ENCODE measurements at places on chromosomes 13 and 19.

DNA sequence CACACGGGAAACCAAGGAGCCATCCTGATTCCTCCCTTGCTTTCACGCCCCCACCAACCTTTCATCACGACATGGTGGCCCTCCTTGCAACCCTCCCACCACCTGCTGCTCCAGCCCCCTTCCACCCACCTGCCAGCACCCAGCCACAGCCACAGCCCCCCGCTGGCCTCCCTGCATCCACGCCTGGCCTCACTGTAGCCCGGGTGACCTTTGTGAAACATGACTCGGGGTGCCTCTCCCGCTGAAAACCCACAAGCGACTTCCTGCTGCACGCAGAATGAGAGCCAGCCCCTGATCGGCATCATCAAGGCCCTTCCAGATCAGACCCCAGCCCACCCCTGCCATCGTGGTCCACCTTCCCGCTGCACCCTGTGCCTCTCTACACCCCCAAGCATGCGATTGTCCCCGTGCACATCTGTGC, 14.9 kb downstream of the POP4 start:
- DNase-seq = no peak

DNA sequence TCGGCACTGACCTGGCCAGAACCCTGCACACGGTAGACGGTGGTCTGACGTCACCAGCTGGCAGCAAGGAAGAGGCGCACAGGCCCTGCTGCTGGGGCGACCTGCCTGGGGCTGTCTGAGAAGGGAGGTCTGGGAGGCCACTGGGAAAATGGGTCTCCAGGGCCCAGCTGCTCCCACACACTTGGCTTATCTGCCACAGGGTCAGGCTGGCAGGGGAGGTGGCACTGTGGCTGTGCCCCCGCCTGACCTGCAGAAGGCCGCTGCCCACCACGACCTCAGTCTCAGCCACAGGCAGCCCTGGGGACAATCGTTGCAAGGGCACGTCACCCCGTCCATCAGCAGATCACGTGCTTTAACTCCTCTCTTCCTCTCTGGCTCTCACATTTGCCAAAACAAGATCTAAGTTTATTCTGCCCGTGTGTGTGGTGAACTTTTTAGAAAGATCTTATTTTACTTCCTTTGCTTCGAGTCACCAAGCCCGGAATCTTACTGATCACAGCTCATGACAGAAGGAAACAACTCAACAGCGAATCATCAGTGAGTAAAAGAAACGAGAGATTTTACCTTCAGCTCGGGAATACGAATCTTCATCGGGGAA, 45.2 kb upstream of the RANBP3 start:
- DNase-seq = no peak

- no peak for DNase-seq
Measured at GRCh38 chr19:45137179-45137761, 23.5 kb downstream of the NKPD1 start.

GRCh38 chr19:32969549-32969948, 2.2 kb downstream of the CEP89 start:
- no peak for DNase-seq

- DNase-seq = no peak
Measured at GRCh38 chr19:47186446-47187334, 44.3 kb downstream of the BBC3 start.

GRCh38 chr13:69279213-69279612, 828.4 kb upstream of the ATXN8OS start:
- no peak for DNase-seq

DNA sequence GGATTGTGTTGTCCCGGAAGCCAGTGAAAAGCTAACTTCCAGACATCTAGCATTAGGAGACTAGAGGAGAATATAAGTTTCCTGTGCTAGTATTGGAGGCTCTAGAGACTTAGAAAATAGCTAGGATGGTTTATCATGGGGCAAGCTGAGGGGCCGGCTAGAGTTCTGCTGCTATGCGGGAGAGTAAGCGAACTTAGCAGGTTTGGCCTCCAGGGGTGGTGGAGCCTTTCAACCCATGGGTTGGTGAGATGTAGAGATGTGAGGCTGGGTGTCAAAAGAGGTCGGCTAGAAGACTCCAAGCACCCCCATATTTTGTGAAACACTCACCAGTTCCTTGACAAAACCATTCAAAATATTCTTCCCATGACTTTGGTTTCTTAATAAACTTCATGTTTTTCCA, 4.4 kb downstream of the SULT2A1 start:
- no peak for DNase-seq

DNA sequence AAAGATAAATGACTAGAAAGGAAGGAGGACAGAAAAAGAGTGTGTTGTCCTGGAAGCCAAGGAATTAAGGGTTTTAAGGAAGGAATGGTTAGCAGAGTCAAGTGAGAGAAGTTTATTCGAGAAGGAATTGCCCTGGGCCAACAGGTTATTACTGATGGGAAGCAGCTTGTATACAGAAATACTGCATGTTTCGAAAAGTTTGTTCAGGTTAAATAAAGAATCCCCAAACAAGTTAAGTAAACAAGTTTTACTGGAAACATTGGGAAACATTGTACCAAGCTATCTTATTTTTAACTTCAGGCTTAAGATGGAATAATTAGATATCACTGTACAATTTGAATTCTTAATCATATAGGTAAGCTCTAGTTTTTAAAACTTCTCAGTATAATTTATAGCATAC, 28.2 kb upstream of the FBXL3 start:
- DNase-seq = no peak

DNA sequence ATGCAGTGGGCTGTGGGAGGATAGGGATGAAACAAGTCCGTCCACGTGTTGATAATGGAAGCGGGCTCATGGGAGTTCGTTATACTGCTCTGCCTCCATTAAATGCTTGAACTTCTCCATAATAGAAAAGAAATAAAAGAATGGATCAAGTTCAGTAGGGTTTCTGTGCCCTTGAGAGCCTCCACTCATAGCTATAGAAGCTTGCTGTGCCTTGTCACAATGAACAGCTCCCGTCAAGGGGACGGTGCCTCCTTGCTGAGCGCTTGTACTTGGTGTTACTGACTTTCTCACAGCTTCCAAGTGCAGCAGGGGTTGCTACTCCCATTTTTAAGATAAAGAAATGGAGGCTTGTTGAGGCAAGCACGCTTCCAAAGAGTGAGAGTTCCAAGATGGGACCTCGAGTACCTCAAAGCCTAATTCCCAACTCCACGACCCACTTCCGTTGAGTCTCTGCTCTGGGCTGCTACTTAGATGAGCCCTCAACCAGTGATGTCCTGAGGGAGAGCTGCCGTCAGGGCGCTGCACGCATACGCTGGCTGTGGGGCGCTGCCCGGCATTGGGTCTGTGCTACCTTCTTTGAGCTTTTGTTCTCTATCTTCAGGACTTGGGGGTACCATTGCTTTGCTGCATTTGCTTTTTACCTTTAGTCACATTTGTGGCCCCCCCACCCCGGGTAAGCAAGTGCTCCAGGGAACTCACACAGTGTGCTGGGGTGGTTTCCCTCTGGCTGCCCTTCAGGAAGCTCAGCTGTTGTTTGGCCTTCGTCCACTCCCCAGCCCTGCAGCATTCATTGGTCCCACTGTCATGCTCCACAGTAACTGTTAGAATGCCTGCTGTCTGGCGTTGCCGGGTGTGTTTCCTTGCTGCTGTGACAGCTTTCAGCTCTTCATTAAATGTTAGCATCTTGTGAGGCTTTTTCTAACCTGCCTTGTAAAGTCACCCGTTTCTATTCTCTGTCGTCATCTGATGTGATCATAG, 9.5 kb downstream of the SNRNP70 start:
- no peak for DNase-seq

- no peak for DNase-seq
Measured at GRCh38 chr19:48630296-48631063, 6.7 kb downstream of the DBP start.

GRCh38 chr19:51702103-51702824, 9.1 kb downstream of the SPACA6 start:
- no peak for DNase-seq

GRCh38 chr19:6228551-6229215, 51.1 kb downstream of the MLLT1 start:
- no peak for DNase-seq

GRCh38 chr19:54254195-54254906, 2.7 kb downstream of the LILRB5 start:
- no peak for DNase-seq

DNA sequence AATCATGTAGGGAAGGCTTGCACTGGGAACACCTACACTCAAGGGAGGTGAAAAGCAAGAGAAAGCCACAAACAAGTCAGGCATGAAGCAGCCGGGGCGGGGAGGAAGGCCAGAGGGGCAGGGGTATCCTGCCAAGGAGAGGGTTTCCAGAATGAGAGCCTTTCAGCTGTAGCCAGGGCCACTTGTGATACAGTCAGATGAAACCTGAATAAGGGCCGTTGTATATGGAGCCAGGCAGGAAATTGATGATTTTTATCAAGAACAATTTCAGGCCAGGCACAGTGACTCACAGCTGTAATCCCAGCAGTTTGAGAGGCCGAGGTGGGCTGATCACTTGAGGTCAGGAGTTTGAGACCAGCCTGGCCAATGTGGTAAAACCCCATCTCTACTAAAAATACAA, 4.4 kb downstream of the TRPM4 start:
- no peak for DNase-seq

GRCh38 chr13:76745261-76746200, 140.7 kb downstream of the KCTD12 start:
- DNase-seq = no peak

DNA sequence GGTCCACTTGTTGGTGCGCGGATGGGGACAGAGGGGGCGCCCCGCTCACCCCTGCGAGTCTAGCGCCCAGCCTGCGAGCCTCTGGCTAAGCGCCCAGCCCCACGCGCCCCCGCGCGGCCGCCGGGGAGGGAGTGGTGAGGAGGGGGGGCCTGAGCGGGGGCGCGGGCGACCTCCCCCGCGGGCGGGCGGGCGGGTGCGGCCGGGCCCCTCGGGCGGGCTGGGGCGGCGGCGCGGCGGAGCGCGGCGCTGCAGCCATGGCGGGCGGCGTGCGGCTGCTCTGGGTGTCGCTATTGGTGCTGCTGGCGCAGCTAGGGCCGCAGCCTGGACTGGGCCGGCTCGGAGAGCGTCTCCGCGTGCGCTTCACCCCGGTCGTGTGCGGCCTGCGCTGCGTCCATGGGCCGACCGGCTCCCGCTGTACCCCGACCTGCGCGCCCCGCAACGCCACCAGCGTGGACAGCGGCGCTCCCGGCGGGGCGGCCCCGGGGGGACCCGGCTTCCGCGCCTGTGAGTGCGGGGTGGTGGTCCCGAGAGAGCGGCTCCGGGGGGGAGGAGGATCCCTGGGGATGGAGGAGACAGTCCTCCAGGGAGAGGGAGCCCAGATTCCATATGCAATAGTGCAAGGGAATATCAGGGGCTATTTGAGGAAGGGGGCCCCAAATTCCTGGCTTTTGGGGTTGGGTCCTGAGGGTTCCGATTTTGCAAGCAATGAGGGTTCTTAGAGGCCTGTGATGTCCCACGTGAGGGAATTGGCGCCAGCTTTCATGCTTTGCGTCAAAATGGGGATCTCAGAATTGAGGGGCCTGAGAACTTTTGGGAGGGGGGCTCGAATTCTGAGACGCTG, at the start of gene LTBP4:
LTBP4 (plus strand) TSS at position 236 of the 841 bp plus-strand sequence; CDS start at position 255, 19 bp downstream.
- no peak for DNase-seq

Measured in BJ (cell line).